Osteoblast (primary cell): ENCODE measurements at places on chromosomes 7 and 10. TPM values are rescaled to one million over a fixed set of nuclear protein-coding genes. Genes with fewer than 3 reads are reported as not detected.

GRCh38 chr7:127632276-127632910 lies 14.5 kb upstream of the PAX4 start:
- H3K36me3 ChIP-seq, result no peaks in the 10 kb centered on the region
- H3K27me3 ChIP-seq, result no peaks in the 10 kb centered on the region
- DNase-seq, result no peak
- H3K27ac ChIP-seq, result peak overlapping the region; percentile 60
- H3K4me1 ChIP-seq, result peaks cover 20% of the 10 kb centered on the region

DNA sequence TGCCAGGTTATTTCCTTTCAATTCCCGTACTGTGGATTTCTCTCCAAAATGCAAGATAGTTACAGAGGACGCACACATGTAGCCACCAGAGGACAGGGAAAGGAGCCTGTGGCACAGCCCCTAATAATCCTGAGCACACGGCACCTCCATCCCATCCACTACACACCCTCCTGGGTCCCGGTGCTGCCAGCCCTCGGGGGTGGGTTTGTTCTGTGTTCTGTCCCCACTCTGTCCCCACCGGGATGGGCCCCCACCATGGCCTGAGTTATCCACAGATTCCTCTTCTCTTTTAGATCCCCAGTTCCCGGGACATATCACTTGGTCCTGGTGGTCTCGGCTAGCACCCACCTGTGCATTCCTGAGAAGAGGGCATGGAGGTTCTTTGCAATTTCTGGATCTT lies 196.9 kb upstream of the PPP2R2D start:
- H3K27ac ChIP-seq, result no peak overlapping the region
- H3K4me1 ChIP-seq, result no peaks in the 10 kb centered on the region

GRCh38 chr10:32413513-32413912 lies 32.4 kb upstream of the CCDC7 start:
- peak overlapping the region; percentile 75 for H3K27ac ChIP-seq
- H3K27me3 ChIP-seq, result no peaks in the 10 kb centered on the region
- no peaks in the 10 kb centered on the region for H3K36me3 ChIP-seq
- peak; percentile 89 for DNase-seq
- H3K4me3 ChIP-seq, result no peak overlapping the region

GRCh38 chr10:33434933-33435332 lies 100.5 kb upstream of the NRP1 start:
- no peak for DNase-seq
- H3K27ac ChIP-seq, result no peak overlapping the region
- no peaks in the 10 kb centered on the region for H3K36me3 ChIP-seq

- no peaks in the 10 kb centered on the region for H3K27me3 ChIP-seq
- peaks cover 6% of the 10 kb centered on the region for H3K4me1 ChIP-seq
- H3K27ac ChIP-seq, result peak overlapping the region; percentile 67
- H3K36me3 ChIP-seq, result no peaks in the 10 kb centered on the region
Measured at GRCh38 chr10:66747451-66747850, 178.4 kb upstream of the LRRTM3 start.

GRCh38 chr7:157596471-157596870 lies 259.7 kb downstream of the DNAJB6 start:
- H3K4me1 ChIP-seq, result no peaks in the 10 kb centered on the region
- no peak overlapping the region for H3K27ac ChIP-seq
- H3K27me3 ChIP-seq, result no peaks in the 10 kb centered on the region
- no peak overlapping the region for H3K4me3 ChIP-seq
- no peaks in the 10 kb centered on the region for H3K36me3 ChIP-seq
- DNase-seq, result no peak

GRCh38 chr7:137006293-137006692 lies 137.8 kb downstream of the CHRM2 start:
- no peak overlapping the region for H3K27ac ChIP-seq
- DNase-seq, result no peak
- no peaks in the 10 kb centered on the region for H3K36me3 ChIP-seq
- H3K4me1 ChIP-seq, result peaks cover 15% of the 10 kb centered on the region

- H3K4me1 ChIP-seq, result peaks cover 32% of the 10 kb centered on the region
- DNase-seq, result no peak
- no peaks in the 10 kb centered on the region for H3K27me3 ChIP-seq
- H3K27ac ChIP-seq, result peak overlapping the region; percentile 90
- peak overlapping the region; percentile 53 for H3K4me3 ChIP-seq
- H3K36me3 ChIP-seq, result peaks cover 4% of the 10 kb centered on the region
Measured at GRCh38 chr10:29535778-29536453, 98.9 kb downstream of the SVIL start.

- no peaks in the 10 kb centered on the region for H3K27me3 ChIP-seq
- peaks cover 15% of the 10 kb centered on the region for H3K4me1 ChIP-seq
- DNase-seq, result no peak
- H3K4me3 ChIP-seq, result no peak overlapping the region
Measured at GRCh38 chr10:29486433-29486832, 148.3 kb downstream of the SVIL start.

GRCh38 chr7:85103357-85103756 lies 83.5 kb downstream of the SEMA3D start:
- no peak for DNase-seq
- H3K36me3 ChIP-seq, result no peaks in the 10 kb centered on the region
- no peak overlapping the region for H3K4me3 ChIP-seq

- H3K27ac ChIP-seq, result peak overlapping the region; percentile 97
- DNase-seq, result no peak
- H3K4me3 ChIP-seq, result no peak overlapping the region
- H3K27me3 ChIP-seq, result no peaks in the 10 kb centered on the region
- peaks cover 40% of the 10 kb centered on the region for H3K4me1 ChIP-seq
Measured at GRCh38 chr7:46143949-46144917, 223.2 kb upstream of the IGFBP3 start.

DNA sequence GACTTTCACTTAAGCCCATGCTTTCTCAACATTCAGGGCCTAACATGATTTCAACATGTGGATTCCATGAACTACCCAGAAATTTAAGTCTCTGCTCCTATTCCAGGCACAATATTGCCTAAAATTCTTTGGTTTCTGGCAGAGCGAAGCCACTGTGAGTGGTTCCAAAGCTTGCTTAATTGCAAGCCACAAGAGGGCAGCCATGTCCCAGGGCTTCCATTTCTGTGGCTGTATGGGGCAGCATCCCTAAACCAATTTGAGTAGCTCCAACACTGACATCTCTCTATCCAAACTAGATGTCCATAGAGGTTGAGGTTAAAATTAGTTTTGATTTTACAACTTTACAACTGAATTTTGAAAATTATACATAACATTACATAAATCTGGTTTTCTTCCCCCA lies 56.3 kb upstream of the MDFIC start:
- H3K36me3 ChIP-seq, result no peaks in the 10 kb centered on the region
- H3K4me1 ChIP-seq, result no peaks in the 10 kb centered on the region
- no peaks in the 10 kb centered on the region for H3K27me3 ChIP-seq
- peak; percentile 73 for DNase-seq

DNA sequence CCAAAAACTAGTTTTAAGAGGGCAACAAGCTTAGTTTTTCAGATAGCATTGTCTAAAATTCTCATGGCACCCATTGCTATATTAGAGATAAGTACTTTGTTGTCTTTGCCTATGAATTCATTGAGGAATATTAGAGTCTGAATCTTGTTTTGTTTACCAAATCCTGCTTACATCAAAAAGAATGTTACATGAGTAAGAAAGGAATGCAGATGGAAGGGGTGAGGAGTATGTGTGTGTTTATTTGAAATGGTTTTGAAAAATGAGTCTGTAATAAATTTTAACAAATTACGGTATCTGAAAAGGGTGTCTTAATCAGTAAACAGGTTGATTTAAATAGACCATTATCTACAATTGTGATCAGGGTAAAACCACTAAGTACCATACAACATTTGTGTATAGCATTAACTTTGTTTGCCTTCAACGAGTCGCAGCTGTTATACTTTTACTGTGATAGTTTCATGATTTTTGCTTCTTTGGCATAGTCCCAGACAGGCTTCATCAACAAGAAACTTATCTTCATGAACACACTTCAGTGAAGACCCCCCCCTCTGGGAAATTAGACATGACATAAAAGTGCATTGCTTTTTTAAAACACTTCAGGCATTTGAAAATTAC lies 1183.9 kb upstream of the C7orf33 start:
- no peak overlapping the region for H3K27ac ChIP-seq
- H3K4me1 ChIP-seq, result peaks cover 11% of the 10 kb centered on the region
- peak; percentile 44 for DNase-seq
- no peak overlapping the region for H3K4me3 ChIP-seq
- no peaks in the 10 kb centered on the region for H3K27me3 ChIP-seq
- H3K36me3 ChIP-seq, result no peaks in the 10 kb centered on the region

DNA sequence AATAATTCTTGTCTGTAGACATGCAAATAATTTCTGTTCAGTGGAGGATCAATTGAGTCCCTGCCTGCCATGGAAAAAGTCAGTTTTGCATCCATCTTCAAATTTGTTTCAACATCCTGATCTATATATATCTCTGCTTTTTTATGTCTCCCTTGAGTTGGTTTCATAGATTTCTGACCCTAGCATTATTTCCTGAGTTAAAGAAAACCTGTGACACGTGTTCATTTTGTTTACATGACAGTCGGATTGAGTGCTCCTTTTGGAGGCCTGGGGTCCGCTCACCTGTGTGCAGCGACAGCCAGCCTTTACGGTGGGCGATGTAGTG lies 674 bp downstream of the MRPS24 start:
- no peaks in the 10 kb centered on the region for H3K27me3 ChIP-seq
- H3K4me3 ChIP-seq, result peak overlapping the region; percentile 78
- no peak for DNase-seq

DNA sequence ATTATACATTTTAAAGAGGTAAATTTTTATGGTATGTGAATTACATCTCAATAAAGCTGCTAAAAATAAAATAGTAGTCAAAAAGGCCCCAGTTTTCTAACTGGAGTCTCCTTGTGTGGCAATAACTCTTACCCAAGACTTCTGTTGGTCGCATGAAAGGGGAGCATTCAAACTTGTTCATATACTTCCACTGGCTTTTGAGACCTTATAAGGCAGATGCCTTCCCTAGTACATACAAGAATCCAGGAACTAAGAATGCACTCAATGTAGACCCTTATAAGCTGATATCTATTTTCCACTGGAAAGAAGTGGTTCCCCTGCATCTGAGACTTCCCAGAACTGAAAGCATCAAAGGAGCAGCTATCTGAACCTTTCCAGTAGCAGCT lies 13.0 kb downstream of the BCAP29 start:
- H3K4me3 ChIP-seq, result no peak overlapping the region
- H3K36me3 ChIP-seq, result peaks cover 14% of the 10 kb centered on the region
- DNase-seq, result no peak
- no peaks in the 10 kb centered on the region for H3K27me3 ChIP-seq
- no peak overlapping the region for H3K27ac ChIP-seq

GRCh38 chr7:97541188-97541587 lies 190.7 kb upstream of the TAC1 start:
- no peaks in the 10 kb centered on the region for H3K36me3 ChIP-seq
- DNase-seq, result no peak
- H3K27me3 ChIP-seq, result no peaks in the 10 kb centered on the region
- H3K4me3 ChIP-seq, result no peak overlapping the region
- H3K27ac ChIP-seq, result no peak overlapping the region

DNA sequence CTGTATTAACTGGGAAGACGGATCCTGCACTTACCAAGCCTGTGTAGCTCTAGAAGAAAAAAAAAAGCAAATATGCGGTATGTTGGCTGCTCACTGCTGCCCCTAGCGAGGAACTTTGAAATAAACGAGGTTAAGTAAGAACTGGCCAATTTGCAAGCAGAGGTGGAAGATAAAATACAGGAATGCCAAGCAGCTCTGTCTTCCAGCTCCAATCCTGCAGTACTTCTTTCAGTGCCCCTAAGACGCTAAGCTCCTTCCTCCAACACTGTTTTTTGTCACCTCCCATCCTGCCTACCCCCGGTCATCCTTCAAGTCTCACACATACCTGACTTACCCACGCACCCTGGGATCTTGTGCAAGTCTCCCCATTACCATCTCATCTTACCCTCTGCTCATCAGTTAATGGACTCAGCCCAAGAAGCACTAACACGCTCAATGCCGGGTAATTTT lies 809 bp downstream of the C10orf143 start:
- H3K36me3 ChIP-seq, result no peaks in the 10 kb centered on the region
- peak; percentile 90 for DNase-seq
- H3K4me3 ChIP-seq, result peak overlapping the region; percentile 78
- H3K4me1 ChIP-seq, result peaks cover 15% of the 10 kb centered on the region

DNA sequence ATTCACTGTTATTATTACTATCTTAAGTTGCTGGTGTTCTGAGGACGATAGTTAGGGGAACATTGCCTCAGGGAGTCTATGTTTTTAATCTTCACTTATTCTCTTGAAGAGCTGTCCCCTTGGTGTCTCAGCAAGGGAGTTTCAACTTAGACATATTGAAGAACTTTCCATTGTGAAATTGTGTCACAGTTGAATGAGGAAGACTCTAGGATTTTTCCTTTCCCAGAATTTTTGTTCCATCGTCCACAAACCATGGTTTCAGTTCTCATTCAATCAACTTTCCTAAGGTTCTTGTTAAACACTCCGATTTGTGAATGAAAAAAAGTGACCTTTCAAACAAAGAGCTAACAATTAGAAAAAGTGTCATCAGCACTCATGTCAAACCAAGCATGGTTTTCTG lies 128.3 kb downstream of the GATA3 start:
- H3K4me1 ChIP-seq, result no peaks in the 10 kb centered on the region
- H3K27me3 ChIP-seq, result no peaks in the 10 kb centered on the region
- H3K36me3 ChIP-seq, result no peaks in the 10 kb centered on the region
- no peak for DNase-seq
- no peak overlapping the region for H3K27ac ChIP-seq
- H3K4me3 ChIP-seq, result no peak overlapping the region

DNA sequence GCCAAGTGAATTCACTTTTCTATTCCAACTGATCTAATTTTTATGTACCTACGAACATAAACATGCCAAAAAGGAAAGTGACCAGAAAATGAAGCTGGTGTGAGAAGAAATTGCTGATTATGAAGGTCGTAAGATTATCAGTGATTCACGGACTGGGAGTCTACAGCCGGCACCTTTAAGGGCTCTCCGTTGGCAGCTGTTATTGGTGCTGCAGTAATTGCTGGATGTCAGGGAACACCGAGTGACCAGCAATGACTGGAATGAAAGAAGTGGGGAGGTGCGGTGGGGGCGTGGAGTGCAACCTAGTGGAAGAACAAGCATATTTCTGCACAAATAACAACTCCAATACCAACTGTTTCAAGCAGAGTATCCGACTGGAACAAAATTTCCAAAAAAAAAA lies 109.8 kb upstream of the TARP start:
- no peaks in the 10 kb centered on the region for H3K4me1 ChIP-seq
- H3K36me3 ChIP-seq, result no peaks in the 10 kb centered on the region
- no peak overlapping the region for H3K4me3 ChIP-seq
- DNase-seq, result no peak
- no peaks in the 10 kb centered on the region for H3K27me3 ChIP-seq

DNA sequence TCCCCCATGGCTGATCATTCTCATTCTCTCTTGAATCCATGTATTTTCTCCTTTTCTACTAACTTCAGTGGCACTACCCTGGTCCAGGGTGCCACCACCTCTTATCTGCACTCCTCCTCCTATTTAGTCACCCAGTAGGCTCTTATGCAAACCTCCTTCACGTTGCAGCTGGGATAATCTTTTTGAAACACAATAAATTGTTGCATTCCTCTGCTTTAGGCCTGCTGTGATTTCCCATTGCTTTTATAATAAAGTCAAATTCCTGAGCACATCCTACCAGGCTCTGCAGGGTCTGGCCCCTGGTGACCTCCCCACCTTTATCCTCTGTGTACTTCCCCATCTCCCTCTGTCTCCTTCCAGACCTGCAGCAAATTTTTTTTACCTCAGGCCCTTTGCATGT lies 112.7 kb upstream of the KIAA1217 start:
- no peak overlapping the region for H3K27ac ChIP-seq
- no peaks in the 10 kb centered on the region for H3K27me3 ChIP-seq
- H3K4me1 ChIP-seq, result no peaks in the 10 kb centered on the region
- no peak for DNase-seq
- H3K36me3 ChIP-seq, result no peaks in the 10 kb centered on the region

Gene GNAT3
- not detected in 2 replicates for total RNA-seq

Gene NCAPG2
- total RNA-seq, result 8.0 TPM in 2 replicates

Gene SLC26A3
- not detected in 2 replicates for total RNA-seq

Gene ADARB2
- not detected in 2 replicates for total RNA-seq

Gene PILRA
- 0.36 and 0.59 TPM in 2 replicates for total RNA-seq

Gene ARHGEF35
- 2.4 and 3.6 TPM in 2 replicates for total RNA-seq

Gene ASZ1
- total RNA-seq, result not detected in 2 replicates

Gene TUBB8
- total RNA-seq, result not detected in 2 replicates

Gene PNPLA8
- total RNA-seq, result 36.2 and 37.6 TPM in 2 replicates
